ENCODE measurements at places on chromosomes 5 and 9. TPM values are rescaled to one million over a fixed set of nuclear protein-coding genes. Genes with fewer than 3 reads are reported as not detected.

The MAPKAP1 gene
- total RNA-seq = 42.0 TPM

- H3K4me1 ChIP-seq = no peaks in the 10 kb centered on the region
- DNase-seq = no peak
- H3K36me3 ChIP-seq = no peaks in the 10 kb centered on the region
- no peaks in the 10 kb centered on the region for H3K27me3 ChIP-seq
- no peak overlapping the region for H3K27ac ChIP-seq
Observed at GRCh38 chr9:2178034-2178734, 163.0 kb downstream of the SMARCA2 start.

The C9 gene
- not detected for total RNA-seq

GRCh38 chr9:79551586-79551985 lies 20.2 kb upstream of the TLE4 start:
- H3K4me3 ChIP-seq = no peak overlapping the region
- H3K27ac ChIP-seq = no peak overlapping the region
- H3K36me3 ChIP-seq = no peaks in the 10 kb centered on the region
- no peak for DNase-seq

The ADGRD2 gene
- not detected for total RNA-seq

The ZBED3 gene
- 20.8 TPM for total RNA-seq

The DMRTA1 gene
- 1.3 TPM for total RNA-seq

DNA sequence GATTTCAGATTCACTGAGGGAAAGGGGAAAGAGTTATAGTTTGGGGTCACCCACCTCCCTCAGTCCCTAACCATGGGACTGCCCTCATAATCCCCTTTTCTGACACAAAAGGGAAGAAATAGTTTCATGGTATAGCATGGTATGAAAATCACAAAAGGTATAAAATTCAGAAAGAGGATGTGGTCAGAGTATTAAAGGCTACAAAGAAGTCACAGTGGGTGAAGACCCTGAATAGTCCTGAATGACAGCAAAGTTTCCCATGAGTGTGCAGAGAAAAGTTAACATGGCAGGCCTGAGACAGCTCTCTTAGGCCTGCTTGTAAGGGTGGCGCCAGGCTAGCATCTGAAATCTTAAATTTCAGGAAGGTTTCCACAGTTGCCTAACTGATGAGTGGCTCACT lies 290.6 kb upstream of the ZNF608 start:
- H3K27me3 ChIP-seq = no peaks in the 10 kb centered on the region
- no peak overlapping the region for H3K27ac ChIP-seq
- peaks cover 6% of the 10 kb centered on the region for H3K4me1 ChIP-seq

Measured in pancreas (tissue), 10 donors.